ENCODE measurements at places on chromosomes 5 and 9.

- peak; percentile 42 for DNase-seq
These were observed 3.4 kb downstream of the NPM1 start for GRCh38 chr5:171390883-171391677.

DNA sequence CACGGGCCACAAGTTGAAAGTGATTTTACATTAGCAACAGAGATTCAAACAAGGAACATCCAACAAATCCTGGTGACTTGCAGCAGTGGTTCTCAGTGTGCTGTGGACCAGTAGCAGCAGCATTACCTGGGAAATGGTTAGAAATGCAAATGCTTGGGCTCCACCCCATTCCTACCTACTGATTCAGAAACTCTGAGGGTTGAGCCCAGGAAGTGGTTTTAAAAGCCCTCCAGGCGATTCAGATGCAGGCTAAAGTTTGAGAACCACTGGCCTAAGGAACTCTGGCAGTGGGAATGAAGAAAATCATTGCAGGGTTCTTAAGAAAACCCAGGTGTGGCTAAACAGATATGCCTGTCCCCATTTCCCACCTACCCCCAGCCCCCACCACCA, 398.8 kb downstream of the ENC1 start:
- no peak for DNase-seq

- DNase-seq = no peak
These were observed 81.6 kb upstream of the ANKH start for GRCh38 chr5:14953075-14953607.

- no peak for DNase-seq
These were observed 406.3 kb downstream of the IRX1 start for GRCh38 chr5:4001758-4002533.

- DNase-seq = peak; percentile 30
These were observed 2.1 kb downstream of the CCNO start for GRCh38 chr5:55231029-55231918.

- DNase-seq = no peak
These were observed 78.7 kb upstream of the PLEKHG4B start for GRCh38 chr5:13234-13633.

DNA sequence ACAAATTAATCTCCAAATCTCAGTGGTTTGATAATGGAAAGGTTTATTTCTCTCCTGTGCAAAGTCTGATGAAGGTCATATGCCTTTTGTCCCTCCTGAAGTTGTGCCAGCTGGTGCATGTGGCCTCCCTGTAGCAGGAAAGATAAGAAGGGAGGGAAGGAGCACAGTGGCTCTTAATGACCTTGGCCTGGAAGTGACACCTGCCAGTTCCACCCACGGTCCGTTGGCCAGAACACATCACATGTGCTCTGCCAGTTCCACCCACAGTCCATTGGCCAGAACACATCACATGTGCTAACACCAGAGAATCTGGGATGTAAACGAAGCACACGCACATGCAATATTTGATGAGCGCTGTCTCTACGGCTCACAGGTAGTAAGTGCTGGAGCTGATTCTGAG, 130.9 kb downstream of the DOCK2 start:
- DNase-seq = no peak

- DNase-seq = no peak
These were observed 59.6 kb downstream of the ACTBL2 start for GRCh38 chr5:57422993-57423392.

DNA sequence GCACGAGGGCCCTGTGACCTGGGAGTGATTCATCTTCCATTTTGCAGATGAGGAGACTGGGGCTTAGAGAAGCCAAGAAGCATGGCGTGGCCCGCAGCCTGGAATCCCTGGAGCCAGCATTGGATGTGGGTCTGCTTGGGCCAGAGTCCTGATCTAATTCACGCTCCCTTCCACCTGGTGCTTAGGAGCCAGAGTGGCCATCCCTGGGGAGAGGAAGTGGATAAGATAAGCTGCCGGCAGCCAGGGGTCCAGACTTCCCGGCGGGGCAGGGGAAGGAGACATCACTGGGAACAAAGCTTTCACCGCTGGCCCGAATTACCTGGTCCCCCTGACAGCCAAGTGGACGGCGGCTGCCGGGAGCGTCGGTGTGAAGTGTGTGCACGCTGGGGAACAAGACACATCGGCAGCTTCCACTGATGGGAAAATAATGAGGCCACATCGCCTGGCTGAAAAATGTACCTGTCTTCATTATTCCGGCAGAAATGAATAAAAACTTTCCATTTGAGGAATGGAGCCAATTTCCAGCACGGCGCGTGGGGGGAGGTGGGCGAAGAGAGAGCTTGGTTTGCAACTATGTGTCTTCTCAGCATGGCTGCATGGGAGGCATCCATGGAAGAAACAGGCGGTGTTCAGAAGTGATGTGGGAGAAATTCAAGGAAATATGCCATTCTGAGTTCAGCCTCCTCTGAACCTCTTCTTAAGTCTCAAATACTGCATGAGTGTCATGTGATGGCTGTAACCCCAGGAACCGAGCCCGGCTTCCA, 78.5 kb downstream of the OLFM1 start:
- DNase-seq = no peak

- DNase-seq = no peak
These were observed 141.7 kb upstream of the ADRA1B start for GRCh38 chr5:159774476-159775031.

DNA sequence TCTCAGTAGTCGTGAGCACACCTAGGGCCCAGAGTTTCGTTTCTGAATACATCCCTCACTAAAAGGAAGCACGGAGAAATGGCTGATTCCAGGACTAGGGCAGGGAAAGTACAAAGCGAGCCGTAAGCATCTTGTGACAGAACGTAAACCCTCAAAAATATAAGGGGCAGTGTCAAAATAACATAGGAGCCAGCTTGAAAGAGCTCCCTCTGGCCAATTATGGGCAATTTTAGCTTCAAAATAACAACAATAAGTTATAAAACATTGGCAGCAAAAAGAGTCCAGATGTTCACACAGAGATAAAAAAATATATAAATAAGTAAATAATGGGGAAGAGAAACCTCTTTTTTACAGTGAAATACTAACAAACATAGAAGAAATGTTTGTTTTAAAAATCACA, 18.5 kb upstream of the GLIS3 start:
- DNase-seq = no peak

DNA sequence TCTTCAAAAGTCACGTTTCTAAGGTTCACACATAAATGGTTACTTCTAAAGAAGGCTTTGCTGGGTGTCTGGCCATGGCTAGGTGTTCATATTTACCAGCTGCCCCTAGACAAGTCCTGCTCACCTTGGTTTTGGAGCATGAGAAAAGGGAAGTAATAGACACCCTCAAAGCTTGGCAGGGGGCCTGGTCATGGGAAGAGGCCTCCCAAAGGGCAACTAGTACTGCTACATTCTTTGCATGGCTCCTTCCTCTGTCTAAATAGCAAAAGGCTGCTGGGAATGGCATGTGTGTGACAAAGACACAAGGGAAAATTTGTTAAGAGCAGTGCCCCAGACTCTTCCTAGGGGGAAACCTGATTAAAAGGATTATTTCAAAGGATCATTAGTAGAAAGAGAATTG, 93.4 kb downstream of the NRG2 start:
- DNase-seq = no peak

DNA sequence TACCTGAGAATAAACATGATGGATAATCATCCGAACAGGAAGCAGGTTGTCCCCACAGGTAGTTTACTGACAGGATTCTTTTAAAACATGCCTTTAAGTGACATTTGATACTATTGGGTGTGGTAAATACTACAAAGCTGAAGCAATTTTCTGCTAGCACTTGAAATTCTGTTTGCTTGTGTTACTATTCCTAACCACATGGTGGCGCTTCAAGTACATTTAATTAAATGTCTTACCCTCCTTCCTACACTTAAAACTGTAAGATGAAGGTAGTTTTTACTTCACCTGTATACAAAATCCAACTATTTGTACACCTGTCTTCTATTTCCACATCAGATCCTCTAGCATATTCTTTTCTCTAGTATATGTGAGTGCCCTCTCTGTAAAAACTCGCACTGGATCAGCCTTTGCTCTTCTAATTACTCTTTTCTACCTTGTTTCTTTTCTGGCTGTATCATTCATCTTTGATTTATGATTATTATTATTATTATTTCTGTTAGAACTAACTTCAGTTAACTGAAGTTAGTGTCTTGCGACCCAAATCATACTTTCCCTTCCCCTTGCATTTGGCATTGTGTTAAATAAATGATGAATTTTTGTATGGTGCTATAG, 18.4 kb downstream of the SLC25A46 start:
- peak; percentile 47 for DNase-seq

DNA sequence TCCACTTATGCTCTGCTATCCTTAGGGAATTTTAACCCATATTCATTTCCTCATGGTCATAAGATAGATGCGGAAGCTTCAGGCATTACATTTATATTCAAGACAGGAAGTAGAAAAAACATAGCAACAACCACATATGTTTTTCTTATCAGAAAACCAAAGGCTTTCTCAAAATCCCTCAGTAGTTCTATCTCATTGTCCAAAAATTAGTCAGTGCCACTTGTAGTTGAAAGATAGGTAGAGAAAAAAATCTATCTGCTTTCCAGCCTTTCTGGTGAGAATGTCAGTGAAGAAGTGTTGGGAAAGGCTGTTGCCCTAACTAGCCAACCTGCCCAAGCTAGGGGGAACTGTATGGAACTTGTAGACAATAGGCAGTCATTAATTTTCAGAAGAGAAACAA, 23.5 kb upstream of the MOCS2 start:
- no peak for DNase-seq

GRCh38 chr9:110101531-110102161, 106.3 kb downstream of the C9orf152 start:
- no peak for DNase-seq

GRCh38 chr5:85017261-85017660, 632.6 kb upstream of the EDIL3 start:
- DNase-seq = no peak

DNA sequence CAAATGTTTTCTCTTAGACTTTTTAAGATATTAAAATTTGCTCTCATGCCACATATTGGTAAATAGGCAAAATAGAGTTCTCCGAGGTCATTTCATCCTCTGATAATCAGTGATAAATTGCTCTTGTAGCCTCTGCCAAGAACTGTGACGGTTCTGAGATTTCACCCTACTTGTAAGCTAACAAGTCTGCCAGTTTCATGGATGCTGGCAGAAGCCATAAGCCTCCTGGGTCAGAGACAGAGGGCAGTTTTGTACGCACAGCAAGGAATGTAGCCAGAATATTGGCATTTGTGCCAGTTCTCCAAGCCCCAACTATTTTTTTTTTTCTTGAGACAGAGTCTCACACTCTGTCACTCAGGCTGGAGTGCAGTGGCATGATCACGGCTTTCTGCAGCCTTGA, 945.0 kb upstream of the WWC1 start:
- no peak for DNase-seq

DNA sequence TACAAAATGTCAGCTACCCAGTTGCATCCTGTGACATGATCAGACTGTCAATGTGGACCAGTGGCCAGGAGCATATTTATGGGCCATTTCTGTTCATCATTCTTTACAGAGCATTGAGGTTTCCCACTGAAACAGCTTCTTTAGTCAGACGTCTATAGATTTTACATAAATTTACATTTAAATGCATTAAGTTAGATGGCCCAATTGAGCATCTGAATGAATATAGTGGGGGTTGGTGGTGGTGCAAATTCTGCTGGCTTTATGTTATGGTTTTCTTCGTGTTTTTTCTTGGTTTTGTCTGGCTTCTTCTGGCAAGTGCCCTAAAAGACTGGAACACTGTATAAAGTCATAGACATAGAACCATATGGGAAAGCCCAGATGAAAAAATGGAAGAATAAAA, 214.1 kb downstream of the PJA2 start:
- DNase-seq = no peak

DNA sequence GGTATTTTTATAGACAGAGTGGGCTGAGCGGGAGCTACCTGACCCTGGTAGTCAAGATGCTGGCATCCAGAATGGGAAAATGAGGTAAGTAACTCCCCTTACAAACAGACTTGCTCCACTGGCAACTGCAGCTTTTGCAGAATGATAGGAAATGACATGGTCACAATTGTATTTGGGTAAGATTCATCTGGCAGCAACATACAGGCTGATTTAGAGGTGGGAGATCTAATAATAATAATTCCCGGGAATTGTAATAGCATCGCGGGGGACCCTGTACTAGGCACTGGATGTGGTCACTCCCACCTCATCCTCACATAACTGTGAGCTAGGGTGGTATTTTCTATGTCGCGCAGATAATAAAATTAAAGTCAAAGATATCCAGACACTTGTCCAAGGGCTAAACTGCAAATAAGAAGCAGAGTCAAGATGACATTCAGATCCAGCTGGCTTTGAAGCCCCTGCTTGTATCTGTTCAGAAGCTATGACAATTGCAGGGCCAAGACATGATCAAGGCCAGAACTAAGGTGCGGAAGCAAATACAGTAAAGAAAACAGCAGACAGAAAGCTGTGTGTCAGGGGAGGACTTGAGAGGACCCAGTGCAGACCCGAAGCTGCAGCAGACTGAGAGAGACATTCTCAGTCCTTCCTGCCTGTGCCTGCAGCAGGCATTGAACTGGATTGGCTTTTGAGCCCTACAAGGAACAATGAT, 507.2 kb downstream of the BNC2 start:
- DNase-seq = no peak

GRCh38 chr5:128257076-128257475, 173.5 kb downstream of the SLC12A2 start:
- DNase-seq = no peak

GRCh38 chr9:90523958-90524357, 118.7 kb downstream of the DIRAS2 start:
- DNase-seq = no peak

- DNase-seq = no peak
These were observed 36.5 kb downstream of the LPCAT1 start for GRCh38 chr5:1487079-1487764.

DNA sequence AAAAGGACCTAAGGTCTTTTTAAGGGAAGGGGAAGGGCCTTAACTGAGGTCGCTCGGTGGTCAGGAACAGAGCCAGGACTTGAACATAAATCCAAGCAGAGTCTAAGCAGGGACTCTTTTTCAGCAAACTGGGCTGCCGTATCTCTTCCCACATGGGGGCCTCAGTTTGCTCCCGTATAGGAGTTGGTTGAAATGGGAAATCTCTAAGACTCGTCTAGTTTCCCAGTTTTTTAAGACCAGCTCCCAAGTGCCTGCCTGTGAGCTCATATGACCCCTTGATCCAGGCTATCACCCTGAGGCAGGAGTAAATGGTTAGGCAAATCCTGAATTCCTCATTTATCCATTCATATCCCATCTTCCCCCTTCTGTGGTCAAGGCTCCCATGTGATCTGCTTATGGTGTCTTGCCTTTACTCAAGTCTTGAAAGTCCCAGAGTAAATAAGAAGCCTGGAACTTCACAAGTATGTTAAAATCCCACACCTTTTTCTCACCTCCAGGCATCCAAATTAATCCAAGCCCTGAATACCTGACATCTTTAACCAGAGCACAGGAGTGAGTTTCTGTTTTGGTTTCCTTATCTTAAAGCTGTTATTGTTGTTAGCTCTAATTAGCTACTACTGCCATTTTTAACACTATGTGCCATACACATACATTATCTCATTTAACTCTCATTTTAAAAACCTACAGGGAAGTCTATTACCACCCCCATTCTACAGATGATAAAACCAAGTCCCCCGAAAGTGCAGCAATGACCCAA, 3.0 kb downstream of the ARSI start:
- no peak for DNase-seq

GRCh38 chr9:89805571-89806292, 200.9 kb downstream of the GADD45G start:
- DNase-seq = no peak
